ENCODE measurements at places on chromosomes 3 and 15. TPM values are rescaled to one million over a fixed set of nuclear protein-coding genes. Genes with fewer than 3 reads are reported as not detected.

DNA sequence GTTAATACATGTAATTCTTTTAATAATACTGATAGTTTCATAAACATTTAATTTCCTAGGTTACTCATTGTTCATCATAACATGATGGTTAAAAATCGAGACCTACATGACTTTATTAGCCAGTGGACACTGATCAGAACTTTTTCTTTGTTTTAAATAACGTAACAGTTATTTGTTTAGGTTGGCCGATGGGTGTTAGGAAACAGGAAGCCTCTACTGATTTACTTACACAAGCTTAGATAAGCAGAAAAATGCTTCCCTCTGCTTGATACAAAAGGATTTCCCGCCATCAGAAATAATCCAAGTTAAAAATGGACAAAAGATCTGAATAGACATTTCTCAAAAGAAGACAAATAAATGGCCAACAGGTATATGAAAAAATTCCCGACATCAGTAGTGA is 16.6 kb upstream of the APH1B start:
- no peaks in the 10 kb centered on the region for H3K27me3 ChIP-seq
- peaks cover 13% of the 10 kb centered on the region for H3K4me1 ChIP-seq
- H3K27ac ChIP-seq, result no peak overlapping the region
- no peak for DNase-seq

DNA sequence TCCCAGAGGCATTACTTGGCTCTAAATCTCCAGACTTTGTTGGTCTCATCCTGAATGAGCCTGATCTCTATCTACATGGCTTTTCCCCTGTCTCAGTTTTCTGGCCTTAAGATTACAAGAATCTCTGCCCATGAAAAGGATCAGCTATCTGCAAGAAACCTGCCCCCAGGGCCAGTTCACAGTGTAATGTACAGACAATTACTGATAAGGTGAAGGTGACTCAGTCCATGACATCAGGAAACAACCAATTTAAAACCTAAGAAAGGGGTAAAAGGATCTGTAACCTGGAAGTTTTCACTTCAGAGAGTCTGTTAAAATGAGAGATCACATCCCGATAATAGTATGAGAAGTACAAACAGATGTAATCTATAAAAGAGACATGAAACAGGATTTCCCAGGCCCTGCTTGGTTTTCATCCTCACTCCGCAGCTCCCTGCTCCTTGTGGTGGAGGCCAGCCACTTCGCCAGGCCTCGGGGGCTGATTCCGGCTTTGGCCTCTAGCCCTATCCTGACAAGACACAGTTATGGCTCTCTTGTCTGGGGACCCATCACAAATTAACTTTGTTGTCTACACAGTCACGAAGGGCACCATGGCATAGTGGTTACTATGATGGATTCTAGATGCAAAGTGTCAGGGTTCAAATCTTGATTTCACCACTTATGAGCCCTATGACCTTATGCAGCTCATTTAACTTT is 136.9 kb downstream of the THSD4 start:
- no peak for DNase-seq
- no peak overlapping the region for H3K27ac ChIP-seq
- no peaks in the 10 kb centered on the region for H3K36me3 ChIP-seq
- no peaks in the 10 kb centered on the region for H3K4me1 ChIP-seq

- H3K27ac ChIP-seq, result no peak overlapping the region
- no peak for DNase-seq
- H3K4me3 ChIP-seq, result no peak overlapping the region
- H3K27me3 ChIP-seq, result no peaks in the 10 kb centered on the region
These were observed 22.5 kb upstream of the MB21D2 start for GRCh38 chr3:192940129-192940528.

GRCh38 chr3:195147649-195148080 is 123.3 kb downstream of the XXYLT1 start:
- DNase-seq, result no peak
- peaks cover 26% of the 10 kb centered on the region for H3K4me1 ChIP-seq
- H3K27me3 ChIP-seq, result no peaks in the 10 kb centered on the region
- H3K36me3 ChIP-seq, result no peaks in the 10 kb centered on the region
- H3K27ac ChIP-seq, result no peak overlapping the region
- H3K4me3 ChIP-seq, result no peak overlapping the region

- H3K27ac ChIP-seq, result no peak overlapping the region
- no peaks in the 10 kb centered on the region for H3K36me3 ChIP-seq
- H3K4me3 ChIP-seq, result no peak overlapping the region
- DNase-seq, result no peak
These were observed 3.2 kb downstream of the DTWD1 start for GRCh38 chr15:49624056-49624455.

- peak overlapping the region; percentile 87 for H3K4me3 ChIP-seq
- no peaks in the 10 kb centered on the region for H3K36me3 ChIP-seq
- DNase-seq, result peak; percentile 71
- peaks cover 17% of the 10 kb centered on the region for H3K27me3 ChIP-seq
- peaks cover 11% of the 10 kb centered on the region for H3K4me1 ChIP-seq
These were observed 847 bp downstream of the WHAMM start for GRCh38 chr15:82810061-82810889.

SERPINI2 gene
- not detected for total RNA-seq

PP2D1 gene
- total RNA-seq, result not detected
